Stimulated activated CD4-positive, alpha-beta T cell treated with anti-CD3 and anti-CD28 coated beads, Interleukin-2, amount 100 ng/mL, for 24 hours (primary cell): ENCODE measurements at places on chromosomes 2 and 18.

DNA sequence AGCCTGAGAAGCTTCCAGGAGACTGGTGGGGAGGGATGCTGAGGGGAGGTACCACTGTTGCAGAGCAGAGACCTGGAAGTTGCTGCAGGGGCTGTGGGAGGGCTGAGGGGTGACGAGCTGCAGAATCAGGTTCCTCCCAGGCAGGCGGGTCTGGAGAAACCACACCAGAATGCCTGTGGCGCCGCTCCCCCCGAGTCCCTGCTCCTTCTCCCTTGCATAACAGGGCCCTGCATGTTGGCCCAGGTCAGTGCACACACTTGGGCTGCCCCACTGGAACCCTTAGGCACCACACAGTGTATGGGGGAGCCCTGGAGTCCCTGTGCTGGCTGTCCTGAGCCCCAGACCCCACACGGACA, 60.4 kb downstream of the ARL4C start:
- DNase-seq, result no peak

GRCh38 chr18:69790649-69791048, 157.0 kb downstream of the CD226 start:
- DNase-seq, result no peak

GRCh38 chr2:46503686-46504085, 24.3 kb downstream of the TMEM247 start:
- DNase-seq, result no peak

- no peak for DNase-seq
Measured at GRCh38 chr2:180450841-180451240, 443.7 kb upstream of the CWC22 start.

DNA sequence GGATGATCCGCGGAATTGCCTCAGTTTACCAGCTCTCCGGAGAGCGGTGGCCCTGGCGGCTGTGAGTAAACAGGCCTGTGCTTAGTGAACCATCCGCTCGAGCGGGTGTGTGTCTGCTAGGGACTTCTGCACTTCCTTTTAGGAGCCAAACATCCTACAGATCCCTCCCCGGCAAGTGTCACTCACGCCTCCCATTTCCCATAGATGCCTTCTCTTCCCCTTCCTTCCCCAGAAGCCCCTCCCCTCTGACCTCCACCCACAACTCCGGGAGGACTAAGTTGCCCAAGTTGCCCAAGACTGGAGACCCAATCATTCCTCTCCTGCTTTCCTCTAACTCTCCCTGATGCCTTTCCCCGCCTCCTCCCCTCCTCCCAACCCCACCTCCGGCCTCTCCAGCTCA, 2.9 kb downstream of the C1QL2 start:
- no peak for DNase-seq

GRCh38 chr2:84924173-84925106, 19.0 kb downstream of the TMSB10 start:
- peak; percentile 45 for DNase-seq

DNA sequence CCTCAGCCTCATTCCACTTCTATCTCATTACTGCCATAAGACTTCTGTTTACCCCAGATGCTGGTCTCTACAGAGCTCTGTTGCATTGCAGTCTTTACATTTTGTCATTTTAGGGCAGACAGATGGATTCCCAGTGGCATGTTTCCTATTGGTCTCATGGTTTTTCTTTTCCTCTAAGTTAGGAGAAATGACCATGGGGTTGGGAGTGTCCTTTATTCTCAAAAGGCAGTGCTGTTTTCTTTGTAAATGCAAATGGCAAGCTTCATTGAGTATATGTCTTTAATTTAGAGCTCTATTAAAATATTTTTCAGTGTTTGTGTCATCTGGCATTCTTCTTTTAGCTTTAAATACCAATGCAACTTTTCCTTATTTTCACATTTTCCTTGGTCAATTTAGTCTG, 57.0 kb downstream of the MSTN start:
- DNase-seq, result no peak

DNA sequence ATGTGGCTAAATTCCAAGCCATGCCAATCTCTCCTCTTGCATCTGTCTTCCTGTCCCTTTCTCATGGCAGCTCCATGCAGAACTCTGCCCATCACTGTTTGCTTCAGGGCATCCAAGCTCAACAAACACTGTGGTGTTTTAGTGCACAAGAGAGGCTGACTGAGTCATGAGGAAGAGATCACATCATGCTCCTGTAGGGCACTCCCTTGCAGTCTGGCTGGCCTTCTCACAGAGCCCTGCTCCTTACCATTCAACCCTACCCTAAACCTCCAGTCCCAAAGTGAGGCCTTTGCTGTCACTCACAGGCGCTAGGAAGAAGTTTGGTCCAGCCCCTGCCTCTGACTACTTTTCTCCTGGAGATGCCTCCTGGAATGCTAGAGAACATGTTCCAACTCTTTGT, 194.0 kb downstream of the LRATD1 start:
- DNase-seq, result no peak

DNA sequence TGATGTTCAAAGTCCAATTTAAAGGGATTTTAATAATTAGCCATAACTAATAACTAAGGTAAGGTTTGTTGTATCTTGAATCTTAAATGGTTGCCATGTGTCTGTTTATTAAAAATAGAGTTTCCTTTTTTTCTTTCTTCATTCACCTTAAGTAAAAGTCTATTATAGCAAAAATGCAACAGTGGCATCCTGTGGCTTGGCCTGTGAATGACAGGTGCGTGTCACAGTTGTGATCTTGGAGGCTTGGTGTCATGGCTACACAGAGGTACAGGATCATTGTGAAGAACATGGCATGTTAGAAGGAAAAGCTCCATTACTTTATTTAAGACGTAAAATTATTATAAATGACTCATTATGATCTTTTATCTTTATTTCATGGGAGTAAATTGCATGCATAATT, 246.1 kb downstream of the BCL2 start:
- no peak for DNase-seq

DNA sequence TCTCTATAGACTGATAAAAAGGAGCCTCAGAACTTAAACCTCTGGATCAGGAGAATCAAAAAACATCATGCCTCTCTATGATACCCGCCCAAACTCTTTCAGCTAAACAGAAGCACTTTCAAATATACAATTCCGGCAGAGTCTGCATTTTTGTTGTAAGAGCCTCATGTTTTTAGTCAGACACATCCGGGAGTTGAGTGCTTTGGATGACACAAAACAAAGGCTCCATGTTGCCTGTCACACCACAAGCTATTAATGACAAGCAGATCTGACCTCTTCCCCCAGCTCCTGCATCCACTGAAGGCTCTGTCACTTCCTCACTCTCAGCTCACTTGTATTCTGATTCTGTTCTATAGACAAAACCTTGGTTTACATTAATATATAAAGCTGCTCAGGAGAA, 33.2 kb downstream of the SLC38A11 start:
- DNase-seq, result no peak

DNA sequence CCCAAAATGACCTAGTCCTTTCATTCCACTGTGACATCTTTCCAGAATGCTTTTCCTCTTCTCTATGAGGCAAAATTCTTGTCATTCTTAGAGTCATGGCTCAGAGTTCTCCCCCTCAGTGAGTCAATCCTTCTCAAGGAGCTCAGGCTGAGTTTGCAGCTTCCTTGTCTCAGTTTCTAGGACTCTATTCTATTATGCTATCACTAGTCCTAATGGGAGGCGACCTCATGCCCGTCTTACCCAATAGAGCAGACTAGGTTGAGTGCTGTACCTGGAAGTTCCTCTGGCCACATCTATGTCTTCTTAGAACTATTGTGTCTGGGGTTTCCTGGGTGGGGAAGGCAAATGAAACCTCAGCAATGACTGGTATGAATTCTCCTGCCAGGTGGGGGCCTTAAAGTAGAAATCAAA, 51.5 kb downstream of the HAUS1 start:
- DNase-seq, result no peak

DNA sequence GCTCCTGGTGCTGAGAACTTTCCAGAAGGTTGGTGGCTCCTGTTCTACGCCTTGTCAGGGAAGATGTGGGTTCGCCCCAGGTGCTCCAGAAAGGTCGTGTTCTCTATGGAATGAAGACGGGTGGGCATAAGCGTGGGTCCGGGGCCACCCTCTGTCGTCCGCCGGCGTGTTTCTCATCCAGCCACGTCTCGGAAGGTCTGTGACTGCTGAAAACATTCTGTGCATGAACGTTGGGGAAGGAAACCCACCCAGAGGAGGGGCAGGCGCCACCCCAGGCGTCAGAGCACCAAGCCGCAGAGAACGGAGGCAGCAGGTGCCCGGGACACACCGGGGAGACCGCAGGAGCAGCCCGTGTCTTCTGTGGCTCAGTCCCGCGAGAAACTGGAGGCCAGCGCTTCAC, 118.2 kb downstream of the RTP5 start:
- DNase-seq, result no peak

DNA sequence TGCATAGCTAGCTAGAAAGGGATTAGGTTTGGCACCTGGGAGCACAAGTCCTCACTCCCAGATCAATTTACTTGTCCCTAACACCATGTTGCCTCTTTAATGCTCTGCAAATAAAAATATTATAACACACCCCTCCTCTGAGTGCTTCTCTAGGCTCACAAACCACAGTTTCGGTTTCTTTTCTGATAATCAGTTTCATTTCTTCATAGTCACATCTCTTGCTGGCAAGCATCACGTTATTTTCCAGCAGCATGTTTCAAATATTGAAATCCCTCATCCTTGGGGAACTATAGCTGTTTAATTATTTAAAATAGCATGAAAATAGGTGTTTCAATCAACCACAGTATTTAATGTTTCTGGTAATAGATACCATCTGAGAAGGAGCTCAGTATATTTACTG, 13.9 kb upstream of the SMCHD1 start:
- DNase-seq, result no peak

- peak; percentile 67 for DNase-seq
Measured at GRCh38 chr18:36187193-36187825, at the start of gene MOCOS. MOCOS (plus strand) TSS chr18:36187497; CDS start chr18:36187540, 43 bp downstream.

DNA sequence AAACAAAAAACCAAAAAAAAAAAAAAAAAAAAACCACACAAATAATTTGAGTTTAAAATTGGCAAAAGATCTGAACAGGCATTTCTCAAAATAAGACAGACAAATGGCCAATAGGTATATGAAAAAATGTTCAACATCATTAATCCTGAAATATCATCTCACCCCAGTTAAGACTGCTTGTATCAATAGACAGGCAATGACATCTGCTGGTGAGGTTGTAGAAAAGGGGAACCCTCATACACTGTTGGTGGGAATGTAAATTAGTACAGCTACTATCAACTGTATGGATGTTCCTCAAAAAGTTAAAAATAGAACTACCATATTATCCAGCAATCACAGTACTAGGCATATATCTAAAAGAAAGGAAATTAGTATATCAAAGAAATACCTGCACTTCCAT, 523.1 kb downstream of the XIRP2 start:
- DNase-seq, result no peak

GRCh38 chr2:162221064-162221463, 22.2 kb downstream of the FAP start:
- peak; percentile 68 for DNase-seq
